Fibroblast of gingiva (primary cell): ENCODE measurements at places on chromosomes 12 and 14.

DNA sequence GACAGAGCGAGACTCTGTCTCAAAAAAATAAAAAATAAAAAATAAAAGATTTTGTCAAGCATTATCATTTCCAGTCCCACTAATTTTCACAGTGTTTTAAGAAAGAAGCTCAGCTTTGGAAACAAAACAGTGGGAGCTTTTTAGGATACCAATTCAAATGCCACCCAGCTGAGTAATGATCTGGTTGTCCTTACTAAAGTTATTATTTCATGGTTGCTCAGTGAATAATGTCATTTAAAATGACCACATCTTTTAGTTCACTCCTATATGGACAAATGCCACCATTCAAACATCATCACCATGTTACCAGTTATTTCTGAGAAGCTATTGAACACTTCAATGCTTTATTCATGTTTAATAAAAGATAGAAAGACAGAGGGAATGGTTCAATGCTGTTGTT lies 365.0 kb downstream of the CCER1 start:
- DNase-seq, result no peak

DNA sequence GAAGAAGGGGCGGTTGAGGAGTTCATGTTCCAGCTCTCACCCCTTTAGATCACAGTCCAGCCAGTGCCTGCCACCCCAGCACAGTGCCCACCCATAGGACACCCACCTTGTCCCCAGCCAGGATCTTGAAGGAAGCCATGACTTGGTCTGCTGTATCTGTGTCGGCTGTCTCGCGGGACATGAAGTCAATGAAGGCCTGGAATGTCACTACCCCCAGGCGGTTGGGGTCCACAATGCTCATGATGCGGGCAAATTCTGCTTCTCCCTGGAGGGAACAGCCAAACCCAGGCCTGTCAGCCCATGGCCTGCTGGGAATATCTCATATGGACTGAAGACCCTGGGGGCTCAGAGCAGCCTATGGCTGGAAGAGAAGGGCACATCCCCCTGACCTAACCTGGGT lies 84.1 kb upstream of the ZFP36L1 start:
- no peak for DNase-seq

DNA sequence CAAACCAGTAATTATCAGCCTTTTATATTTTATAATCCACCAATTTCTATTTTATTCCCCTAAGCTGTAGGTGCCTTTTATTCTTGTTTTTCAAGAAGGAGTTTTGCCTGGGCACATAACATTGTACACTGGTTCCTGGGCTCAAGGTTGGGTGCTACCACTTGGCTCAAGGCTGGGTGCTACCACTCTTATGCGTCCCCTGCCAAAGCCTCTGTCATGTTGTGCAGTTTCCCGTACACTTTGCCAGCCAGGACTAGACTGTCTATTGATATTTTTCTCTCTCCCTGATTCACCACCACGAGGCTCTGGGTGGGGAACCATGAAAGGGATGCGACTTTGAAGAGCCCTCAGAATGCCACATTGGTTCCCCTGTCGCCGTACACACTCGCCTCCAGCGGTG lies 52.5 kb upstream of the VASH1 start:
- no peak for DNase-seq

DNA sequence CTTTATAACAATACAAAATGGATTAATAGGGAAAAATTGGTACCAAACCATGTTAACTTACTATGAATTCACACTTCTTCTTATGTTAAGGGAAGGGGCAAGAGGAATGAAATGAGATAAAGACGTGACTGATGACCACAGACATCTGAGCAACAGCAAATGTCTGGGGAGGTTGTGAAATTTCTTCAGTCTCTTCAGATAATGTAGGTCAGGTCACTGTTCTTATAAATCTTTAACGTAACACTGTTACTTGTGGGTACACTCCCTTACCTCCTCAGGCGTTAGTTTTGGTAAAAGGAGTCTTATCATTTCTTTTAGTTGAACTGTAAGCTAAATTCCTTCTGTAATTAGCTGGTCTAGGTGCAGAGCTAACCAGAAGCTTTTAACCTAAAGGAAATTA lies 405.0 kb upstream of the LRFN5 start:
- DNase-seq, result no peak

- DNase-seq, result no peak
Measured at GRCh38 chr14:50656776-50657175, 11.3 kb downstream of the SAV1 start.

DNA sequence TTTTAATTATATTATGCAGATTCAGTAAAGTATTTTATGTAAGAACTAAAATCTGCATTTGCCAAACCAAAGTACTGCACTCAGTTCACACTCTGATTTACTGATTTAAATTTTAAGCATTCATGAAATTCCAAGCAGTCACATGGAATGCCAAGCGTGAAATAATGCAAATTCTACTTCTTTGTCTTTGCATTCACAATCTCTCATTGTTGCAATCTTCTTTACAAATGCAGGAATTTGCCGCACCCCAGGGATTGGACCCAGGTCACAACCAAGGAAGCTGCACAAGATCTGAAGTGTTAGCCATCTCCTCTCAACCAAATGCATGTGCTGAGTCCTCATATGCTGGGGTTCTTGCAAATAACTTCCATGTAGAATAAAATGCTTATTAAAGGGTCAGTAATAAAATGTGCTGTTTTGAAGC lies 71.9 kb downstream of the TUNAR start:
- no peak for DNase-seq

DNA sequence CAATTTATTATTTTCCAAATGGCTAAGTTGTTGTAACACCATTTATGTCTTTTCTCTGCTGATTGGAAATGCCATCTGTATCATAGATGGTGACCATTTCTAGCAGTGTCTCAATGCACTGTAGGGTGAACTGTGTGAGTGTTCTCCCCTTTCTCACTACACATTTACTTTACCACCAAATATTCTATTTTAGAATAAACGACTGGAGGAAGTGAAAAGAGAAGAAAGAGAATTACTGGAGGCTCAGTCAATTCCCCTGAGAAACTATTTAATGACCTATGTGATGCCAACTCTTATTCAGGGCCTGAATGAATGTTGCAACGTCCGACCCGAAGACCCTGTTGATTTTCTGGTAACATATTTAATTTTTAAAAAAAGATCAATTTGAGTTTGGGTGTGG lies 15.5 kb upstream of the PAPOLA start:
- no peak for DNase-seq

GRCh38 chr14:66365388-66365787 lies 120.8 kb upstream of the CCDC196 start:
- DNase-seq, result no peak
